ENCODE measurements at places on chromosomes 11 and 22.

GRCh38 chr11:121372671-121373429, 79.3 kb upstream of the SORL1 start:
- DNase-seq: no peak

GRCh38 chr22:39353346-39353745, 3.6 kb downstream of the SYNGR1 start:
- DNase-seq: no peak

- no peak for DNase-seq
These were observed 42.1 kb downstream of the PAMR1 start for GRCh38 chr11:35483131-35483820.

GRCh38 chr11:43012606-43013005, 299.2 kb upstream of the API5 start:
- no peak for DNase-seq

DNA sequence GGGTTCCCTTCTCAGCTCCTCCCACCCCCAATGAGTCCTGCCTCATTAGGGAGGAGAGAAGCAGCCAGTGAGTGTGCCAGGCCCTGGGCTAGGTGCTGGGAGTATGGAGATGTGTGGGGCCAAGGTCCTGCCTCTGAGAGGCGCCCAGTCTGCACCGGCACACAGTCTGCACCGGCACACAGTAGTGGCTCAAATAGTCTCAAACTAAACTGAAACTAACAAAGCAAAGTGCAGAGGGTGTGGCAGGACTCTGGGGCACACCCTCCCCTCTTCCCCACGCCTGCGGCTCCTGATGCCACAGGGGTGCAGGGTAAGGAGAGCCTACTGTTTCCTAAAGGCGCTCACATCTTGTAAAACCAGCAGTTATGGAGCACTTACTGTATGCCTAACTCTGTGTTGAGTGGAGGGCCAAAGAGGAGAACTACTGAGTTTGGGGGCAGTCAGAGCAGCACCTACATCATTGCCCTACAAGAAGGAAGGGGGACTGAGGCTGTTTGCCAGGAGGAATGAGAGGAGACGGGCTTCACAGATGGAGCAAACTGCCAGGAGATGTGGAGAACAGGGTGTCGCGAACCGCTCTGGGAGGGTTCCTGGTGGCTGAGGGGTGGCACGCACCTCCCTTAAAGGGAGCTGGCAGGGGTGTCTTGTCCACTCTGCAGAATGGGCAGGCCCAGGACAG, 939 bp upstream of the SH3BP1 start:
- no peak for DNase-seq

- no peak for DNase-seq
These were observed 9.2 kb downstream of the CLDN5 start for GRCh38 chr22:19514831-19515565.

GRCh38 chr11:87832211-87832610, 343.0 kb downstream of the RAB38 start:
- no peak for DNase-seq

- DNase-seq: no peak
These were observed 66.7 kb downstream of the RAB30 start for GRCh38 chr11:83004746-83005556.

GRCh38 chr11:133824593-133824992, 20.7 kb downstream of the SPATA19 start:
- DNase-seq: no peak

DNA sequence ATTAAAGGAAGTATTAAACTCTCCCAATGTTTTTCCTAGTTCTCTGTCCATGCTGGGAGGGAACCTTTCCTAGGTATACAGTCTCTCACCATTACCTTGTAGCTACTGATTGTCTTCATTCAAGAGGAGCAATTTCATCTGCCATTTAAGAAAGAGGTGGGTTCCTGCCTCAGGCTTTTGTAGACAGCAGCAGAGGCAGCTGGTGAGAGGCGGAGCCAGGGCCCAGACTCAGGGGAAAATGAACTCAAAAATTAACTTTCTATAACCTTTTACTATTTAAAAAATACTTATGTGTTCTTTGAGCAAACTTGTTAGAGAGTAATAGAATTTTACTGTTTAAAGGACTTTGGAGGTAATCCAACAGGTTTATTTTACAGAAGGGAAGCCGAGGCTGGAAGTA, 133.0 kb downstream of the SNX19 start:
- no peak for DNase-seq

DNA sequence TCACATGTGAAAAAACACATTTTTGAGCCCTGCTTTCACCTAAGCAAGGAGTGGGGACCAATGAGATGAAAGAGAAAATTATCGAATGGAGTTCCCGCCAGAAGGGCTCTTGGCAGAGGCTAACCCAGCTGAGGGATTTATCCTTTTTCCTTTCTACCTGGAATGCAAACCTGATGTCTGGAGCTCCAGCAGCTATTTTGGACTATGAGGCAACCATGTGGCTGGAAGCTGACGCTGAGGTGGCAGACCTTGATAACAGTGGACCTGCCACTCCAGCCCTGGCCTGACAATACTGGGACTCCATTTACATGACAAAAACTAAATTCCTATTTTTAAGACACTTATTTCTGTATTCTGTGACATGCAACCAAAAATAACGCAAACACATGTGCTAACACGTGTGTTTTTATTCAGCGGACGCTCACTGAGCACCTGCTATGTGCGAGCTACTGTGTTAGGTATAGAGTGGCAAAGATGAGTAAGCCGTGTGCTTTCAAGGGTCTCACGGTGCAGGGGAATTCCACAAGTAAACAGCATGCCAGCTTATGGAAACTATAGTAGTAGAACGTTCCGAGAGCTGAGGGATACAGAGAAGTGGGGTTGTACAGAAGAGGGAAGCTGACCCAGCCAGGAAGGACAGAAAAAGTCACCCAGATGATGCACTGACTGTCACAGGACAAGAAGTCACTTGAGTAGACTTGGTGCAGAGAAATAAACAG, 19.1 kb upstream of the ISX start:
- no peak for DNase-seq

- DNase-seq: peak; percentile 7
These were observed 452.3 kb downstream of the RAB38 start for GRCh38 chr11:87722756-87723565.
